ENCODE measurements at places on chromosomes 2 and 18.

DNA sequence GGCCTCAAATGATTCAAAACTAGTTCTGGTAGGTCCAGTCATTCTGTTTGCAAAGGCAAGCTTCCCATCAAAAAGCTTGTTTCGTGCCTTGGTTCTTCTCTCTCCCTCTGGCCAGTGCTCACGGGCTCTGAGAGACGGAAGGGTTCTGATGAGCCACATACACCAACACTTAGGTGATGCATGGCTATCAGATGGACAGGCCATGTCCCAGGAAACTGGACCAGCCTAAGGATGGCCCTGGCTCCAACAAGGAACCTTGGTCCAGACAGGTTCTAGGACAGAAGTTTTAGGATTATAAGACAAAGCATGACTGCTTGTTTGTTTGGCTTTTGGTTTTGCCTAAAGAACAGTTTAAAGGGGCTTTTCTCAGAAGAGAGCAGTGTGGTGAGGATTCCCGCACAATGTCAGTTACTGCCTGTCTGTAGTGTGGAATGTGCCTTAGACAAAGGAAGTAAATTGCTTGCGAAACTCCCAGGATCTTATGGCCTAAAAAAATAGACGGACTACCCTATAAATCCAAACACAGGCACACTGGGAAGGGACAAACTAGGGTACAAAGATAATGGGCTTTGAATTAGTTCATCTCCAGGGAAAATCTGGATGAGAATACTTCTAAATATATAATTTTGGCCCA is 10.3 kb downstream of the CYP1B1 start:
- no peak for DNase-seq

DNA sequence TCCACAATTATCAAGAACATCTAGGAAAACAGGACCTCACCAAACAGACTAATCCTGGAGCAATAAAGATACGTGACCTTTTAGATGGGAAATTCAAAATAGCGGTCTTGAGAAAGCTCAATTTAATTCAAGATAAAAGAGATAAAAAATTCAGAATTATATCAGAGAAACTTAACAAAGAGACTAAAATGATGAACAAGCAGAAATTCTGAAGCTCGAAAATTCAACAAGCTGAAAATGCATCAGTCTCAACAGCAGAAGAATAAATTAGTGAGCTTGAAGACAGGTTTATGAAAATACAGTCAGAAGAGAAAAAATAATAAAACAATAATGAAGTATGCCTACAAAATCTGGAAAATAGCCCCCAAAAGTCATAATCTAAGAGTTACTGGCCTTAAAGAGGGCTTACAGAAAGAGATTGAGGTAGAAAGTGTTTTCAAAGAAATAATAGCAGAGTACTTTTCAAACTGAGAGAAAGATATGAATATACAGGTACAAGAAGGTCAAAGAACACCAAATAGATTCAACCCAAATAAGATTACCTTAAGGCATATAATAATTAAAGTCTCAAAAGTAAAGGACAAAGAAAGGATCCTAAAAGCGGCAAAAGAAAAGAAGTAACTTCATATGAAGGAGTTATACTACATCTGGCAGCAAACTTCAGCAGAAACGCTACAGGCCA is 13.2 kb downstream of the ORC4 start:
- no peak for DNase-seq

DNA sequence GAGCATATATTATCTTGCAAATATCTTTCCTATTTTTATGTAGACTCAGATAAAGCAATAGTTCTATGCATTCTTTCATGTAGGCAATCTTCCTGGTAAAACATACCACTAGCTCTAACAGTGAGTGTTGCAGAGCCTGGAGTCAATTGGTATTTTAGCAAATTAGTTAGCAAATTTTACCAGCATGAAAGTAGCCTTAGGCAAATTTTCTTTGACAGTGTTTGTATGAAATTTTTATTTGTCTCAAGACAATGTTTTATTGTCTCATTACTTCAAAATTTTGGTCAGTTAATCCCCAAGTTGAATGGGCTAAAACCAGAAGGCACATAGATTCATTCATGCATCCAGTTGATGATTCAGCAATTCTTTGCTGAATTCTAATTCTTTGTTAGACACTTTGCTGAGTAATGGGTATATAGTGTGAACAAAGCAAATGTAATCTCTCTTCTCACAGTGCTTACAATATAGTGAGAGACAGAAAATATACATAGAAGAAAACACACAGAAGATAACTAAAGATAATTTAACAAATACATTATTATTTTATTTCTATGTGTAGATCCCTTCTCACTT is 27.1 kb downstream of the SLC38A11 start:
- no peak for DNase-seq

GRCh38 chr2:39511219-39511604 is 74.1 kb upstream of the MAP4K3 start:
- DNase-seq = no peak

GRCh38 chr2:190636361-190636760 is 12.5 kb upstream of the NAB1 start:
- DNase-seq = no peak

DNA sequence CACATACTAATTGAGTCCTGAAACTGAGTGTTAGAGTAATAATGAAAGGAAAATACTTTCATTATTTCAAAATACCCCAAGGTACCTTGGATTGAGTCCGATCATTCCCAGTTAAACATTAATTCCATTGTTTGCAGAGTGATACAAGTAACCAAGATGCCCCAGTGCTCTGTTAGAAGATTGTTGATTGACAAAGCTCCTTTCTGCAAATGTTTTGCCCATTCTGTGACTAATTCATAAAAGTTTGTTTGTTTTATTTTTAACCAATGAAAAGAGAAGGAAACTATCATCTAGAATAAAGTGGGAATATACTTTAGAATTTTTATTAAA is 124.0 kb downstream of the GULP1 start:
- DNase-seq = no peak

DNA sequence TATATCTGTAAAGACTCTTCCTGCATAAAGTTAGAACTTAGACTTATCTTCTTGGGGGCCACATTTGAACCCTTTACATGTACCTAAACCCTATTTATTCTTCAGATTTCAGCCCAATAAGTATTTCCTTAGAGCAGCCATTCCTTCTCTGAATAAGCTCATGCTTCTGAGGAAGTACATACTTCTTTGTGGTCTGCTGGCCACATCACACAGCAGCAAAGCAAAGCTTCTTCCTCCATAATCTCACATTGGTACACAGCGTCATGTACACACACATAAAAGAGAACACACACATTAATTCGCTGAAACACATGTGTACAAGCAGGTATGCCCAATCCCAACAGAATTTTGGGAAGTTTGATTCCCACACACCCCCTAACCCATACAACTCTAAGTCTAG is 331.0 kb downstream of the CDH2 start:
- no peak for DNase-seq

DNA sequence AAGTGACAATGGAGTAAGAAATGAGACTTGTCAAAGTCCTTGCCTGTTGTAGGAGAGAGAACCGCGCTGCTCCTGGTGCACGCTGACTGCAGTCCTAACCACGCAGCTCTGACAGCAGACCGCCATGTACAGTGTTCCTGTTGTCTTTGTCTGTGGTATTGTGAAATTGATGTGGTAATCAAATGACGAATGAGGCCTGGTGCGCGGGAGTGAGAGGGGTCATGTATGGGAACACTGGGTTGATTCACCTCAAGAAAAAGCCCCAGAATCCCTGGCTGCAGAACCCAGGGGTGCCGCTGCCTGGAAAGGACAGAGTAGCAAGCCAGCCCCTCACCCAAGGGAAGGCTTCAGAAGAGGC is 64.0 kb downstream of the INPP4A start:
- DNase-seq = no peak

GRCh38 chr2:236117401-236117800 is 50.8 kb downstream of the GBX2 start:
- no peak for DNase-seq

- no peak for DNase-seq
Observed at GRCh38 chr2:235031686-235032373, 80.0 kb downstream of the SH3BP4 start.

DNA sequence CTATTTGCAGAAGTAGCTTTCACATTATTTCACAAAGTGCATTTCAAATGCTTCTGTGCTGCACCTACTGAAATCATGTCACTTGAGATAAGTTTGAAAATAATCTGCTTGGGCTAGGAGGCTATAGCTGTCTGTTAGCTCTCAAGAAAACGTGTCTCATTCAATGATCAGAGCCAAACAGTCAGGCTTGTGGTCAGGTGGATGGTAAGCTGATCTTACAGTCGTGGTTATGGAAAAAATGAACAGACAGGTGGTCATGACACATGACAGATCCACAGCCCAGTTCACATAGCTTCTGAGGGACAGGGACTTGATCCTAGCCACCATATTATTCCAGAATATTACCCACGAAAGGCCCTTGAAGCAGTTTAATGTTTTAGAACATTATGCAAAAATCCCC is 26.5 kb upstream of the RFX8 start:
- DNase-seq = no peak

GRCh38 chr2:136149011-136149410 is 31.1 kb upstream of the CXCR4 start:
- no peak for DNase-seq

- no peak for DNase-seq
Observed at GRCh38 chr2:177161741-177162460, 50.7 kb upstream of the HNRNPA3 start.

DNA sequence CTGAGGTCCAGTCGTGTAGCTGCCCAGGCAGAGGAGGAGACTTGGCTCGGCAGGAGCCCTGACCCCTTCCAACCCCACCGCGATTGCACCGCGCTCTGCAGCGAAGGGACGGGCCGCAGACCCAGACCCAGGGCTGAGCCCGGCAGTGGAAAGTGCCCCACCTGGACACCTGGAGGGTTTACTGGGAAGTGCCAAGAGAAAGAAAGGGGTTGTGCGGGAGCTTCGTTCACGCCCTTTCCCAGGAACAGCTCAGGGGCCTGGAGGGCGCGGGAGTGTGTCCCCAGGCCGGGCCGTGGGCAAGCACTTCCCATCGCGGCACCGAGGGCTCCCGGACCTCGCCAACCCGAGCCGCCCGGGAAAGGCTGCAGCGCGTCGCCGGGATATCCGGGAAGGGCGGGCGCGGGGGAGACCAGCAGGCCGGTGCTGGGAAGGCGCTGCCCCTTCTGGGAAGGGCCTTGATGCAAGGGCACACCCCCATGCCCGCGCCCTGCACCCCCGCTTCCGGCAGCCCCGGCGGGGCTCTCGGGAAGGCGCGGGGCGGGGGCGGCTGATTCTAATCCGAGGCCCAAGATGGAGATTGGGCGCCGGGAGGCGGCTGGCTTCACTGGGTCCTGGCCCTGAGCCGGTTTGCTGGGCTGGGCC is 36.1 kb upstream of the MRPL33 start:
- no peak for DNase-seq

DNA sequence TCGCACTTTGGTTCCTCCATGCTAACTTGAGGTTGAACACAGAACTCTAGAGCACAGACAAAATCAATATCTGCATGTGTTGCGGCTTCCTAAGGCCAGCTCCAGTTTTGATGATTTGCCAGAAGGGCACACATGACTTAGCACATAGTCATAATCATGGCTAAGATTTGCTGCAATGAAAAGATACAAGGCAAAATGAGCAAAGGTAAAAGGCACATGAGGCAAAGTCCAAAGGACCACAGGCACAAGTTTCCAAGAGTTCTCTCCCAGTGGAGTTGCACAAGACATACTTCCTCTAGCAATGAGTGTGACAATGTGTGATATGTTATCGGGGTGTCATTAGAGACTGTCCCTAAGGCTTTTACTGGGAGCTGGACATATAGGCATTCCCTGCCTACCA is 24.2 kb upstream of the CXXC1 start:
- no peak for DNase-seq

GRCh38 chr2:239550357-239550756 is 149.5 kb upstream of the HDAC4 start:
- no peak for DNase-seq

GRCh38 chr18:24443870-24444269 is 16.6 kb upstream of the HRH4 start:
- no peak for DNase-seq

- DNase-seq = no peak
Observed at GRCh38 chr2:167215595-167215994, 327.3 kb downstream of the XIRP2 start.

- no peak for DNase-seq
Observed at GRCh38 chr2:38098421-38099098, 22.6 kb upstream of the CYP1B1 start.

- no peak for DNase-seq
Observed at GRCh38 chr2:226868331-226869162, 32.7 kb downstream of the RHBDD1 start.

GRCh38 chr2:182870227-182870626 is 3.8 kb upstream of the FRZB start:
- peak; percentile 25 for DNase-seq

DNA sequence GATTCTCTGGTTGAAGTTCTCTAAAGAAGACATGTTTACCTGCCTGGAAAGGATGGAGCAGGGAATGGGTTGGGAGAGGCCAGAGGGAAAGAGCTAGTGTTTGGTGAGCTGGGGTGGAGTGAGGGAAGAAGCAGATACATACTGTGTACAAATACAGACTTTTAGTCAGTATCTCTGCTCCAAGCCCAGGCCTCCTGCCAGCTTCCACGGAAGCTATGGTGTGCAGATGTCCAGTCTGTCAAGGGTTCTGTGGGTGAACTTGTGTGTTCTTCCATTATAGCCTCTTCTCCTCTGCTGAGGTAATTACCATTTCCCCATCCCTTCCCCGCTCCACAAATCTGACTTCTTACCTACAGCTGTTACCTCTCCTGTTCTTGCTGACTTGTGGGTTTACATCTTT is 208.6 kb downstream of the HRH4 start:
- DNase-seq = no peak

DNA sequence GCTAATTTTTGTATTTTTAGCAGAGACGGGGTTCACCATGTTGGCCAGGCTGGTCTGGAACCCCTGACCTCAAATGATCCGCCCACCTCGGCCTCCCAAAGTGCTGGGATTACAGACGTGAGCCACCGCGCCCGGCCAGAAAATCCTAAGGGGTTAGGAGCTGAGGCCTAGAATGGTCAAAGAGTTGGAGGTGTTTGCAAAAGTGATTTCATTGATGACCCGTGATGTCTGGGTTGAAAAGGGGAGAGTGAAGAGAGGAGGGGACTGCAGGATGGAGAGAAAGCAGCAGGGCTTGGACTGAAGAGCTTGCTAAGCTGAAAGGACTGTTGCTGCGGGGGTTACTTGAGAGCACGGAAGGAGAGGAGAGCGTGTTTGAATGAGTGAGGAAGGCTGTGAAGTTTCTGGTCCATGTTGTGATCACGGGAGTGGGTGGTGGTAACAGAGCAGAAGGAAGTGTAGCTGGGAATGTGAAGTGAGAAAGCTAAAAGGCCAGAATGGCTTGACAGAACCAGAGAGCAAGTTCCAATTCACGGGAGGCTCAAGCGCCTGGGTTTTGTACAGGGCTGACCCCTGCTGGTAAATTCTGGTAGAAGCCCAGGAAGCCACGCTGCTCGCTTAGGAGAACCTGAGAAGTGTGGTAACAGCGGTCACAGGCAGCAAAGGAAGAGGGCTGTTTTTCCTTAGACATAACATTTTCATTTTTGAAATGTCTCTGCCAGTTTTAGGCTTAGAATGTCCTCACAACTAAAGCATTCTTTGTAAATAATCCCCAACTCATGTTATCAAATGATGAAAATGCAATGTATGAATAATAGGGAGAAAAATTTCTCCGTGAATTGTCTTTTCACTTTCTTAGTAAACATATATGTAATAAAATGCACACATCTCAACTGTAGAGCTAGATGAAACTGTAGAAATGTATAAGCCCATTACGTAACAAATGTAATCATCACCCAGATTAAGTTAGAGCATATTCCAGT is 40.5 kb upstream of the ACTR2 start:
- peak; percentile 12 for DNase-seq

- DNase-seq = no peak
Observed at GRCh38 chr2:135962366-135963123, 22.9 kb downstream of the DARS1 start.

Data from NCI-H1092 (cell line).